Stimulated activated CD4-positive, alpha-beta T cell treated with anti-CD3 and anti-CD28 coated beads, Interleukin-1b, Interleukin-23, amount 100 ng/mL, for 4 hours (primary cell): ENCODE measurements at places on chromosomes 3 and 15.

DNA sequence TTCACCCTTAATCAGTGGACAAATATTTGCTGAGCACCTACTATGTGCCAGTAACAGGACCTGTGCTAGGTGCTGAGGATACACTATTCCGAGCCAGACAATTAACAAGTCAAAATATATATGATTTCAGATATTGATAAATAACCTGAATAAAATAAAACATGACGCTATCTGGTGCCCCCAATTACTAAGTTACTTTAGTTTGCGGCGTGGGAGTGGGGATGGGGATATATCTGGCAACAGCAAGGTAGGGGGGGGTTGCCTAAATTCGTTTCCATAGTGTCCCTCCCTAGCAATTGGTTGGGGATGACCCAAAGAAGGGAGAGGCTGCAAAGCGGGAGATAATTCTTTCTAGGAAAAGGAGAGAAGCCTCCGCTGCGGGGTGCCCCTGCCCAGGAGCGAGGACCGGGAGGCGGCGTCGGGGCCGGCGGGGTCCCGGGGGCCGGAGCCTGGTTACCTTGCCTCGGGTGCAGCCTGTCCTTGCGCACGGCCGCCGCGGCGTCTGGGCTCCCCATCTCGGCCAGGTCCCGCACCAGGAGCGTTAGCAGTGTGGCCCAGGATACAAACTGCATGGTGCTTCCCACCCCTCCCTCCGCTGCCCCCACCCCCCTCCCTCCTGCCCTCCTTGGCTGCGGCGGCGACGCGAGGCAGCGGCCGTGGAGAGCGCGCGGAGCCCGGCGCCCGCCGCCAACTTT, 567 bp downstream of the ADAMTS9 start:
- DNase-seq: no peak

GRCh38 chr3:106263011-106263410, 394.2 kb upstream of the CBLB start:
- DNase-seq: no peak

DNA sequence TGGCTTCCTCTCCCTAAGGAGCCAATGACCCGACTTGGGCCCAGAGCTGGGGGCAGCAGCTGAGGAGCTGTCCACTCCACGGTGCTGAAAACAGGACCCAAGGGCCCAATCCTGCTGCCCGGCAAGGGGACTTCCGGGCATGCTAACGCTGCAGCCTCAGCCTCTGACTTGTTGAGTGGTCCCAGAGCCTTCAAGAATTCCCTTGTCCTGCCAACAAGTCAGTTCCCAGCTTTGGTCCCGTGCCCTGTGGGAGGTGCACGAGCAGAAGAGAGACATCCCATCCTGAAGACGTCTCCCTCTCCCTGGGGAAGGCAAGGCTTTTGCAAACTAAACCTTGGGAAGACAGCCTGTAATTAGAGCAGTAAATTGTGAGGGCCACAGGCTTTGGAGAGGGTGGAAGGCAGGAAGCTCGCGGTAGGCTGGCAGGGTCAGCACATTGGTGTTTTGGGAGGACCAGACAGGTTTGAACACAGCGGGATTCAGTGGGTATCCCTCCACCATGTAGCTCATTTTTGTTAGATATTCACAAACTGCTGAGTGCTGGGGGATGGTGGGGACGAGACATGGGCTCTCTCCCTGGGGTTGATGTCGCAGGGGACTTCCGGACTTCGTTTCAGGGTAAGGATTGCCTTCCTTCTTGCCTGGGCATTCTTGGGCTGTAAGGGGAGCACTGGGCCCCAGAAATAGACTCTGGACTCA, 29.8 kb upstream of the PRR23E start:
- DNase-seq: no peak

DNA sequence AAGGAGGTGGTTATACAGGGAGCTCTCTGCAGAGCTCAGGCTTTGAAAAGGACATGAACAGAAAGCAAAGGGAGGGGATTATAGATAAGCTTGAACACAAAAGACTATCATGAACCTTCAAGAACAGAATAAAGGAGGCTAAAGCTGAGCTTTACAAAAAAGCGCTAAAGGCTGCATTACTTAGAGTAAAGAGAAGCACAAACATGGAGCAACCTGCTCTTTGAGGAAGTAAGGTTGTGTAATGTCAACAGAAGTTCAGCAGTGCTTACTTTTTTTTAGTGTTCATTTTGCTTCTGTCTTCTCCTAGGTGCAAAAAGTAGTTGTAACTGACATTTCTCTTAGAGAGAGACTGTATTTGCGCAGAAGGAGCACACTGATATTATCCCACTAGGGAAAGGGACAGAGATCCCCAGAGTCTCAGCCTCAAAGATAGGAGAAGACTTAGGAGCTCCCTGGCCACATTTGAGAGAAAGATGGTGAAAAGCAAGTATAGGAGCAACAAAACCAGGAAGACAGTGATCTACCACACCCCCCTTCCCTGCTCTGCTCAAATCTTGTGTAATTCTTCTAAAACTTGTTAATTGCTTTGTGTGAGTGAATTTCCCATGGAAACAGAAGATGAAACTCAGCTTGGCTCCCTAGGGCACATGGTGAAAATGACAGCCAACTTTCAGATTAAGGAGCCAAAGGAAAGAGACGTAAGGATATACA, 54.7 kb downstream of the QTRT2 start:
- no peak for DNase-seq

DNA sequence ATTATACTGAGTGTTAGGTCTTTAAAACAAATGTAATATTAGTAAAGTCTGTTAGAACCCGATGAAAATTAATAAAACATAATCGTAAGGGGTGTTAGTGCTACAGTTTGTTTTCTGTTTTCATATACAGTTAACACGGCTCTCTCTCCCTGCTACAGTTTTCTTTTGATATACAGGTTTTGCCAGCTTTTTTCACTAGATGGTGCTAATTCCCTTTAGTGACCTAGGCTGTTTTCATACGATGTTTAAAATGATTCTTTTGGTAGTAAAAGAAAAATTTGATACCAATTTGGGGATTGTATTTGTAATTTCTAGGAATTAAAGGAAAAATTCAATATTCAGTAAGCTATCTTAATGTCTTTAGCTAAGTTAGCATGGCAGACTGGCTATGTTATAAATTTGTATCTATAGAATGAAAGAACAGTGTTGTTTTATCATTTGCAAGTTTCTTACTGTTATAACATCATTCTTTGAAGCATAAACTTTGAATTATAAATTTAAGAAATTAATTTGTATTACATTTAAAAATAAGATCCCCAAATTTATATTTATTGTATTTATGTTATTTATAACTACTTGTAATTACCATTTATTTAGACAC, 11.5 kb downstream of the APH1B start:
- DNase-seq: no peak

GRCh38 chr15:67839499-67839928, 331 bp downstream of the RNU6-1 start:
- DNase-seq: no peak
